Suppressor macrophage treated with lipopolysaccharide for 4 hours (primary cell): ENCODE measurements at places on chromosomes 5 and 9.
A peak's percentile ranks its signal among the peaks of the same experiment; 100 is the strongest.

DNA sequence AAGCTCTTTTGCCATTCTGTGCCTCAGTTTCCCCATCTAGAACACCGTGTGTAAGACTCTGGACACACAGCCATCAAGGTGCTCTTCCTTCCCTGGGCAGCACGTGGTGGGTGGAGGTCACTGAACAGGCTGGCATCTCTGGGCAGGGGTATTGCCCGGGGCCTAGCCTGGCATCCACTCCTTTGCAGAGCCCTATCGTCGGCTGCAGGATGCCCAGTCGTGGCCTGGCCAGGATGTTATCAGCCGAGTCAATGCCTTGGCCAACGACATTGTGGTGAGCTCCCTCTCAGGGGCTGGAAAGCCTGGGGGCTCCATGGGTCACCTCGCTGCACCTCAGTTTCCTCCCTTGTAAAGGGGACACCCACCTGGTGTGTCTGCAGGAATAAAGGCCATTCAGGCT is 4.0 kb downstream of the ADGRD2 start:
- no peak for DNase-seq

- DNase-seq: no peak
These were observed 844.4 kb upstream of the CDH18 start for GRCh38 chr5:20832204-20833080.

- no peak for DNase-seq
These were observed 227.2 kb upstream of the KLF9 start for GRCh38 chr9:70641631-70642030.

DNA sequence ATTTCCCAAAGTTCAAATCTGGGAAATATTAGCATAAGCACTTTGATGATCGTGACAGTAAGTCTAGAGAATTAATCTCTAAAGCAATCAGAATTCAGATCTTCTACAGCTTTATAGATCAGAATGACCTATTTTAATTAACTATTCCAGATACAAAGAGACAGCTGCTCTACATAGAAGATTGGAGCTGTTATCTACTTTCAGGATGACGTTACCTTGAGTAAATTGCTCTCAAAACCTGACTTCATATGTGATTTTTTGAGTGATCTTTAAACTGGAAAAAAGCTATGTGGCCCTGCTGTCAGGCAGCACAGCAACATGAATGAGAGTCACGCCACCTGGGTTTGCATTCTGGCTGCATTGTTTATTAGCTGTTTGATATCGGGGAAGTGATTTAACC is 259.9 kb upstream of the CDH6 start:
- DNase-seq: no peak

DNA sequence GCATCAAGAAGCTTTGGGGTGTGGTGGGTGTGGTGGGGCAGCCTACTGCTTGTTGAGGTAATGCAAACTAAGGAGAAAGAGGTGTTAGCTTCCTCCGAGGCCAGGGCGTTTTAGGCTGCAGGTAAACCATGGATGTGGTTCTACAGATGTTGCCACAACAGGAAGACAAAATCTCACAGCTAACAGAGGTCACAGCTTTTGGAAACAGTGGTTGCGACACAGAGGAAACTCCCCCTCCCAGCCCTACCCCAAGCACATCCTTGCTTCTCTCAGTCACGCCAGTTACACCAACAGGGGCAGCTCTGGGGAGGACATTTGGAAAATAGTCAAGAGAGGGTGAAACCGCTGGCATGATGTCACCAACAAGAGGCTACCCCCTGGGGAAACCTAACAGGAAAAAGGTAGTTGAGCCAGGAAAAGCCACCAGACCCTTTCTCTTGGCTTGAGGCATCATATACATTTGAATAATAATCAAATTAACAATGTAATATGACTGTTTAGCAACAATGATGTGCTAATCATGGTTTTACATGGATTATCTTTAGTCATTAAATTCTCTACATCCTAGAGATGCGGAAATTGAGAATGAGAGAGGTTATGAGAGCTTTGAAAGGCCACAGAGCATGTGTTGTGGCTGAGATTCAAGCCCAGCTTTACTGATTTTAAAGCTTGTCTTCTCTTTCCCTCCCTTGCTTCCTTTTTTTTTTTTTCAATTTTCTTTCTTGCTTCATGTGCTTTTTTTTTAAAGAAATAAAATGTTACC is 82.2 kb upstream of the IL12B start:
- DNase-seq: peak; percentile 90

DNA sequence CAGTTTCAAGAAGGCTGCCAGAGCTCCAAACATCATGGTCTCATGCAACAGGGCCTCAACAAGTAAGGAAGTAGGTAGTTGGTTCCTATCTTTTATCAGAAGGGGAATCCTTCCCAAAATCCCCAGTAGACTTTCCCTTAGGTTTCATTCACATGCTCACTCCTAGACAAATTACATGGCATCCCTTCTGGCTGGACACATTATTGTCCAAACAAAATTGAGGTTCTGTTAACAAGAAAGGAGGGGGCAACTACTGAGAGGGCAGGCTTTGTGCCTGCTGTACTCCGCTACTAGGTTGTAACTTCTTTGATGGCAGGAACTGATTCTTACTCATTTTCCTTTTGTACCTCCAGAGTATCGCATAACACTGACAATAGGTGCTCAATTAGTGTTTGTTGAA is 56.0 kb upstream of the OSMR start:
- DNase-seq: no peak

- no peak for DNase-seq
These were observed 797.9 kb downstream of the TLE4 start for GRCh38 chr9:80369641-80370040.

- no peak for DNase-seq
These were observed 479.5 kb upstream of the DAP start for GRCh38 chr5:11240293-11241190.

- no peak for DNase-seq
These were observed 16.1 kb upstream of the SPIN1 start for GRCh38 chr9:88372103-88372654.

DNA sequence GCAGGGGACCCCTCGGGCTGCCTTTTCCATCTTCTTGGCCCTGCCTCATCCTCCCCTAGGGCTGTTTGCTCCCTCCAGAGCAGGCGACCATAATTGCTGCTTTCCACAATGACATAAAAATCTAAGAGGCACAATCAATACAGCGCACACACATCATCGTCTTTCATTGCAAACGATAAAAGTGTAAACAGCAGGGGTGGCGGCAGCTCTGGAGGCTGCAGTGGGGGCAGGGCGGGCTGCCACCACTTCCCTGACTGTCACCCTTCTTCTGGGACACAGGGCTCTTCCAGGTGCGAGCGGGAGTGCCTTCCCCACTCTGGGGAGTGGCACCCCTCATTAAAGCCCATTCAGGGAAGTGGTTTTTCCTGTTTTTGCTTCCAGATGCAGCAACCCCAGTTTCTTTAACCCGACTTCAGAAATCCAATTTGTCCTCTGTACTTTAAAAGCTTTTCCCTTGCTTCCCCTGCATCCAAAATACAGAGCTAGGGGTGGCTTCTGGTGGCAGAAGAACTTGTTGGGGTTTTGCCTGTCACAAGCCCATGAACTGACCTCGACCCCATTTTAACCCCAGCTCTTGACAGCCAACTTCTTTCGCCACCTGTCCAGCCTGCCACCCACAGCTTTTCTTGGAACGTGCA is 45.7 kb downstream of the TSPAN17 start:
- DNase-seq: no peak

DNA sequence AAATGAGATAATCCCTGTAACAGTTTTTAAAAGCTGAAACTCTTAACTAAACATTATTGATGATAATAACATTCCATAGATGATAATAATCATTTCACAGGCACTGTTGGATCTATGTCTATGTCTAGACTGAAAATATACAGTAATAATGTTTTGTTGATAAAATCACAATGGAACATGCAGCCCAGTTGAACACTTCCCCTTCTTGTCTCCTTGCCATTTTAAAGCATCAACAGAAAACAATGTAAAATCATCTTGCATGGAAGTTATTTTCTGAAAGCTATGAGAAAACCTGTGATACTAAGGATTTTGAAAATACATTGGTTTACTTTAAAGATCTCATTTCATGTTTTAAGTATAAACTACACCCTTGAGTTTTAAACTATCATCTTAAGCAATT is 1.9 kb downstream of the GAPT start:
- no peak for DNase-seq

DNA sequence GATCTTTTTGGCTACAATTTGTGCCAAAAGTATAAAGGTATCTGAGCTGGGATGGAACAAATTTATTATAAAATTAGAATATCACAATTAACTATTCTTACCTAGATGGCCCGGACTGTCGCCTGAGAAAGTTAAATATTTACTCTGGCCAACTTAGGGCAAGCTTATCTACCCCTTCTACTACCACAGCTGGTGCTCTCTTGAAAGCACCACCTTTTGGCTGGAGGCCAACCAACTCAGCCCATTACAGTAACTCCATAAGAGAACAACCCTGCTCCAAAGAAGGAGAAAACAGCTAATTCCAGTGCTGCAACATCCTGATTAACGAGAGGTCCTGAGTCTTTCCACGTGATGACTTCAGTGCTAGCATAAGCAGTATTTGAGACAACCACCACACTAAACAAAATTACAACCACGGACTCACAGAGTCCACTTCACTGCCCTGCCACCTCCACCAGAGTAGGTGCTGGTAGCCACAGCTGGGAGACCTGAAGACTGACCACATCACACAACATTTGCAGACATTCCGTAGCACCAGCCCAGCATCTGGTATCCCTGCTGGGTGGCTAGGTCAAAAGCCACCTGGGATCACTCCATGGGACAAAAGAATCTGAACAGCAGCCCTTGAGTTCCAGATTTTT is 43.2 kb downstream of the RGMB start:
- DNase-seq: no peak

- no peak for DNase-seq
These were observed 362.3 kb downstream of the MAT2B start for GRCh38 chr5:163867738-163868137.

- DNase-seq: peak; percentile 55
These were observed 76.5 kb downstream of the SH3PXD2B start for GRCh38 chr5:172377856-172378255.

GRCh38 chr9:91034521-91034920 is 232.9 kb downstream of the SYK start:
- no peak for DNase-seq

DNA sequence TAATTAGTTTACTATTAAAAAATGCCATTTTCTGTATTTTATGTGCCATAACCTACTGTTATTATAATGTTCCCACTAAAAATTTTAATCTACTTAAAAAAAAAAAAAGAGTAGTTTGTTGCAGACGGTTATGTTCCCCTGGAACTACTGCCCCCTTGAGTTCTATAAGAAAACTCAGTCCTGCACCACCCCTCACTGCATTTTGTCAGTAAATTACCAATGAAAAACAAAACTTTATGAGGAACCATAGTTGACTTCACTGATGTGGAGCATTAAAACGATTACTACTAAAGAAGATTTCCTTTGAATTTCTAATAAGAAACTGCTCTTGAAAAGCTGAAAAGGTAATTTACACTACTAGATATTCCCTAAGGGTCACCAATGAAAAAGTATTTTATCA is 288.7 kb downstream of the FBXL17 start:
- no peak for DNase-seq

GRCh38 chr9:121754655-121755436 is 103.4 kb downstream of the DAB2IP start:
- no peak for DNase-seq

GRCh38 chr5:138695781-138696180 is 57.4 kb upstream of the CTNNA1 start:
- no peak for DNase-seq

DNA sequence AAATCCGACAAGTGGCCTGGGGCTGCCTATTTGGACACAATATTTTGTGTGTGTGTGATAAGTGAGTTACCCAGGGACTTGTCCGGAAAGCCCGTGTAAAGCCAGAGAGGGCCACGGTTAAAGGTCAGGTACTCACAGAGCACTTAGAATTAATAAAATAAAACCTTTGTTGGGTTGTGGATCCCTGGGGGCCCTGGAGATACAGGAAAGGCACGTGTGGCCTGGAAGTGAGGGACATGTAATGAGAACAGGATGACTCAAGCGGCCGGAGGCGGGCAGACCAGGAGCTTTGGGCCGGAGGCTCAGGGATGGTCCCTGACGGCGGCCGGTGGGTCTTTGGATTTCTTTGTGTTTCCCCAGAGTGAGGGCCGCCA is 1.0 kb downstream of the DMRT2 start:
- no peak for DNase-seq

- DNase-seq: no peak
These were observed 8.8 kb downstream of the ATP10B start for GRCh38 chr5:160843240-160843639.

DNA sequence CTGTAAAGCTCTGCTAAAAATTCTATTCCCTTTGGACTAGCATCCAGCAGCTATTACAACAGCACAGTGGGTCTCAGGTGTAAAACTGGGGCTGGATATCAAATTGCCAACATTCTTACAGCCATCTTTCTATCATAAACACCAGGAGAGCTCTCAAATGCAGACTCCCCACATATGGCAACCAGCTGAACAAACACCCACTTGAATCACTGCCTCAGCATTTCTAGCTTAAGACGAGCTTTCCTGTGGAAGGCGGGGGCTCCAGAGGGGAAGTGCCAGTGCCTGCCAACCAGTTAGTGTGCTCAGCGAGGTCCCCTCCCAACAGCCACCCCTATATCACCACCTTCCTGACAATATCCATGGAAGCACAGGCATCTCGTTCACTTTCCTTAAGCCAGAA is 62.2 kb downstream of the IPPK start:
- DNase-seq: no peak

DNA sequence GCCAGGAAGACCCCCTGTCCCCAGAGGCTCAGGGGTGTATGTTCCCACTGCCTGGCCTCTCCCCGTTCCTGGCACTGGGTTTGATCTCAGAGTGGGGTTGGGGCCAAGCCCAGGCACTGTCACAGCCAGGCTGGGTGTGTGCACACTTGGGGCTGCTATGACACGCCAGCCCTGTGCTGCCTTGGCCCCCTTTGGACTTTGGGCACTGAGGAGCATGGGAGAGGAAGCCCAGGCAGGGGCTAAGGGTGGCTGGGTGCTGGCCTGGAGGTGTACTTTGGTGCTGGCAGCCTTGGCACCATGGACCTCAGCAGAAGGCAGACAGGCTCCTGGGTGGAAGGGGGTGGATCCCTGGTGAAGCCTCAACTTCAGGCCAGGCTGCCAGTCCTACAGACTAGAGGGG is 223.6 kb upstream of the ISL1 start:
- no peak for DNase-seq

- DNase-seq: no peak
These were observed 662.0 kb downstream of the PTPRD start for GRCh38 chr9:9950813-9951212.

DNA sequence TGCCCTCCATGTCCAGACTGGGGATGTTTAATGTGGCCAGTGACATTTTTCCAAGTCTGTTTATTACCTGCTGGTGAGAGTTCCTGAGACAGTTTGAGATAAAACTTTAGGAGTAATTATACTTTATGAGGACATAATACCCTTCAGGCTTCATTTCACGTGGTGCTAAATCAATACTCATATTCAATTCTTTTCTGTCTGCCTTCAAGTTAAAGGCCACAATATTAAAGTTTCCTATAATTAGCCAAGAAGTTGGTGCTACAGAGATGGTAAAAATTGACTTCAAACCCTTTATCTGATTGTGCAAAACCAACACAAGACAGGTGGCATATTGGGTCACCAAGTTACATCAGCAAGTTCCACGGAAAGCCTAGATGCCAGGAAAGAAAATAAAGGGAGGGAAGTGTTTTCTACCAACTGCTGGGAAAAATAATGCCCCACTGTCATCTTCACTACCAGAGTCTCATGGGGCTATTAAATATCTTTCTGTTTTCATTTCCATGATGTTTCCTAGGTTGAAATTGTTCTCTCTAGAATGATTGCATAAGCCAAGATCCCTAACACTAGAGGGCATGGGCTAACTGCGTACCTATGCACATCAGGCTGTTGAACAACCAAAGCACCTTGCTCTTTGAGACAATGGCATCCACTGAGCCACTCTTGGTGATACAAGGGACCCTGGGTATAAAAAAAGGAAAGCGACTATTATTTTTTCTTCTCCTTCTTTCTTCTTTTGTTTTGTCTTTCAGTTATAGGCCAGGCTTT is 68.7 kb downstream of the INSYN2B start:
- no peak for DNase-seq
